Aorta (tissue), 5 donors: ENCODE measurements at places on chromosomes 12 and 14. TPM values are rescaled to one million over a fixed set of nuclear protein-coding genes. Genes with fewer than 3 reads are reported as not detected.

DNA sequence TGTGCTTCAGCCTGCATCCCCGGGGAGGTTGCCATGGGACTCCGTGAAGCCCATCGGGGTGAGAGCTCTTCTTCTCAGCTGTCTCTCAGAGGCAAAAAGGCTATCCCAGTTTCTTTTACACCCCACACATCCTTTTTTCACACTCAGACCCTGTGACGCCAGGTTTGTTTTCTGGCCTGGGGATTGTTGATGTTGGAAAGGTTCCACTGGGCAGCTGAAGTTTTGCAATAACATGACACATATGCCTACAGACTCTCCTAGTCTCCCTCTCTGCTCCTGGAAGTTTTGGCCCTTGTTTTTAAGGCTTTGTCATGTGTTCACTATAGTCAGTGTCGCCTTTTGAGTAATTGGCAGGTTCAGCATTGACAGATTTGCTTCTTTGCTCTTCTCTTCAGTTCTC is 118.6 kb downstream of the SMOC1 start:
- no peak for DNase-seq

DNA sequence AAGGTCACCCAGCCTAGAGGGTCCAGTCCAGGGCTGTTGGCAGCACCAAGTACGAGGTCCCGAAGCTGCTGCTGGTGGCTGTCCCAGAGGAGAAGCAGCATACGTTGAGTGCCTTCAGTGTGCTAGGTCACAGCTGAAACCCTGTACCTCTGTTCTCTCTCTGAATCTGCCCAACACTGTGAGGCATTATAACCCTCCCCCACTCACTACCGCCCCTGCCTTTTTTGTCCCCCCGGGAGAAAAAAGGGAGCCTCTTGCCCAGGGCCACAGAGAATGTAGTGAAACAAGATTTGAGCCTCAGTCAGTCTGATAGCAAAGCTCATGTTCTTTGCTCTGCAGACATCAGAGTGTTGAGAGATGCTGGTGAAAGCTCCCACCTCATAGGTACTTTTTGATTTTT is 53.4 kb downstream of the PPP2R5C start:
- DNase-seq = no peak

Gene SLC5A8
- total RNA-seq = not detected

DNA sequence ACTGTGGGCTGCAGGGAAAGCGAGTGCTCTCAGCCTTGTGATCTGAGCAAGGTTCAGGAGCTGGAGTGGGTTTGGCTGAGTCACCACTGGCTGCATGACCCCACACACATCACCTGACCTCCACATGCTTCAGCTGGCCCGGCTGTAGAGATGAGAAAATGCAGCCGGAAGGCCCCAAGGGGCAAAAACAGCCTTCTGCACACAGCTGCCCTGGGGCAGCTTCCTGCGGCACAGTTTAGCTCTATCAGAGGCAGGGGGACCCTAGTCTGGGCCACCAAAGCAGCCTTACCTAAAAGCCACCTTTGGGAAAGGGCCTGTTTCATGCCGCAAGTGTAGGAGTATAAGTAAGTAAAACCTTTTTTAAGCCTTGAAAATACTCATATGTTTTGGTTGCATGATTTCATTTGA is 123.3 kb downstream of the SSPN start:
- no peak for DNase-seq

DNA sequence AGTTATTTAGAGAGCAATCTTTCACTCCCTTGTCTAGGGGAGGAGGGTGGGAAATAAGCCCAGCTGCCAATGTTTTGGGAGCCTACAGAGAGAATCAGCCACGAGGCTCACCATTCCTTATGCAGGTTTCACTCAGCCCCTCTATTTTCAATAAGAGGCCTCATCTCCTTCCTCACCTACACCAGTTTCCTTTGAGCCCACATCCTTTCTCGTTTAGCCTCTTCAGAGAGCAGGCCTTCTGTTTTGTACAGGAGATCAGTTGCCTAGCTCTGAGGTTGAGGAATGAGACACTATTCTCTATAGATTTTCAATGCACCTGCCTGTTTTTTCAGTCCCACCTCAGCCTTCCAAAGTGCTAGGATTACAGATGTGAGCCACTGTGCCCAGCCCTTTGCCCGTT is 17.9 kb downstream of the SNAPC1 start:
- no peak for DNase-seq

Gene TBC1D30
- total RNA-seq = 4.1 TPM

DNA sequence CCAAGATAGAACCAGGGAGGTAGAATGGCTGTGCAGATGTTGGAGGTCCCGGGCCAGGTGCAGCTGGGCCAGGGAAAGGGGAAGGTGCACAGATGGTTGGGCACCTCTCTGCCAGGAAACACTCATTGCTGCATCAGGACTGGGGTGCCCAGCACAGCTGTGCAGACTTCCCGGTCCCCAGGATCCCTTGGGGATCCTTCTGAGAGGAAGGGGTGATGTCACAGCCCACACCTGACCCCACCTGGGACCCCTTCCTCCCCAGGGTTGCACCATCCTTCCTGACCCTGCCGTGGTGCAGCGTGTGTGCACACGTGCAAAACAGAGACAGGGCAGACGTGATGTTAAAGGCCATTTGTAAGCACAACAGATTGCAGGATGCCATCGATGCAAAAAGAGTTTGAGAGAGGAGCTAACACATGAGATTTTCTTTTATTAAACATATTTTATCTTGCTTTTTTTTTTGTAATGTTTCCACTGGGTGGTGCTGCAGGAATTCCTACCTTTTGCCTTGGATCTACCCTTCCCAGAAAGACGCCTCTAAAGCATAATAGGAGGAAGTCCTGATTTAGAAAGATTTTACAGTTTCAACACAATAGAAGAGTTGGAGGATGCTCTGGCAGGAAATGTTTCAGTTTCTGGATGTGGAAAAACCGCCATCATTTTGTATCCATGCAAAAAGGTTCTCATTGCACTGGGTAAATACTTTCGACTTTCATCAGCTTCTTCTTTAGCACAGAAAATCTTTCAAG is 14.8 kb downstream of the ELK3 start:
- DNase-seq = no peak
